ENCODE measurements at places on chromosomes 4 and X.

DNA sequence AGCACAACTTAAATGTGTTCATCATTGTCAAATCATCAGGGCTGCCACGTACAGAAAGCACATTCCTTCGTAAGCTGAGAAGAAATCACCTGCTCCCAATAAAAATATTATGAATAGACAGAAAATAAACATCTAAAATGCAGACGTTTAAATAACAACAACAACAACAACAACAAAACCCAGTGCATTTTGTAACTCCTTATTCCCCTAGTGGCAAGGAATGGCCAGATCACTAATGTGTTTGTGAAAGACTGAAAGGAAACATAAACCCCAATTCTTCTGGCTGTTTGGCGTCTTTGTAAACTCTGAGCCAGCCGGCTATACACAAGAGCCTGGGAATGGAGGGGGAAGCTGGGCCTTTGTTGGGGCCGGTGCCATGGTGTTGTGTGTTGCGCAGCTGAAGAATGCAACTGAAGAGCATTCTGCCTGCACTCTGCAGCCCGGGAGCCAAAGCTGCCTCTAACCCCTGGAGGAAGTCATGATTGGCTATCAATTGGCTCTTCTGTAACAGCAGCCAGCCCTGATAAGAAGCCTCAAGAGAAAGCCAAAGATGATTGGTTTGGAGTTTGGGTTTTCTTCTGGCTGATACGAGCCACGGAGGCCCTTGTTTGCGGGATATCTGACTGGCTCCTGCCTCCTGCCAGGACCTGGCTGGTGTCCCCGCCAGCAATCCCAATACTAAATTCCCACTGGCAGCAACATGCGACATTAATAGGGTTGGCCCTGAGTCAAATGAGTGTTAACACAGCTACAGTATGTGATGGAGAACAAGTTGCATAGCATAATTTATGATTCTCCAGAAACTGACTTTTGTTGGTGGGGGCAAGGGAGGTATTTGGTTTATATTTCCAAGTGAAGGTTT is 89.7 kb upstream of the TFDP3 start:
- DNase-seq: no peak

DNA sequence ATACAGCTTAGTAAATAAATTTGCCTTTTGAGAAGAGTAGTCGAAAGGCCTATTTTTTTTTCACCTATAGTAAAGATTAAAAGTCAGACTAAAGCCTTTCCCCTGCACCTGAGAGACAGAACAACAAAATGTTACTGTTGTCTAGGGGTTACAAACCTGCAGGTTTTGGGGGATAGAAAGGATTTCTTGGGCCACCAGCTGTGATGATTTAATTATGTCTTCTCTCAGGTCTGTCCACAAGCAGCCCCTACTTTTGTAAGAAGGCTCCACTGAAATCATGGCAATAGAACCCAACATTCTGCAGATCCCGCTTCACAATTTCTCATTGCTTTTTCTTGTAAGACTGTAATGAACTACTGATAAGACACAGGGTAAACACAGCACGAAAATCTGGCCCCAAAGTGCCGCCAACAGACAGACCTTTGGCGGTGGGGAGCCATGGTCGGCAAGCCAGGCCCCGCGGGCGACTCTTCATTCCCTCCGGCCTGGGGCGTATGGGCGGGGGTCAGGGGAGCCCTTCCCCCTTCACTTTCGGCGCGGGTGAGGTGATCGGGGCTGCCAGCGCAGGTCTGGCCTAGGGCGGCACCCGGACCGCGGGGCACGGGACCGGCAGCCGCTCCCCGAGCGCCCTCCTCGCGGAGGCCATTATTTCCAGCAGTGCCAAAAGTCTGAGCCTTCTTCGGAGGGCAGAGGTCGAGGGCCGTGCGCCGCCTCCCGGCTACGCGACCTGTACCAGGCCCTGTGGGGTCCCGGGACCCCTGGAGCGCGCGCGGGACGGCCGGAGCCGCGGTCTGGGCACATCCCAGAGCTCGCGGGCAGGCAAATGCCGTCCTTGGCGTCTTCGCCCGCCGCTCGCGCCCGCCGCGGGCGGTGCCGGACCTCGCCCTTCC is 812 bp upstream of the KDM6A start:
- no peak for DNase-seq

GRCh38 chrX:110245011-110245410 is 72.9 kb downstream of the AMMECR1 start:
- DNase-seq: no peak

GRCh38 chr4:97235521-97235920 is 907.8 kb downstream of the STPG2 start:
- no peak for DNase-seq

DNA sequence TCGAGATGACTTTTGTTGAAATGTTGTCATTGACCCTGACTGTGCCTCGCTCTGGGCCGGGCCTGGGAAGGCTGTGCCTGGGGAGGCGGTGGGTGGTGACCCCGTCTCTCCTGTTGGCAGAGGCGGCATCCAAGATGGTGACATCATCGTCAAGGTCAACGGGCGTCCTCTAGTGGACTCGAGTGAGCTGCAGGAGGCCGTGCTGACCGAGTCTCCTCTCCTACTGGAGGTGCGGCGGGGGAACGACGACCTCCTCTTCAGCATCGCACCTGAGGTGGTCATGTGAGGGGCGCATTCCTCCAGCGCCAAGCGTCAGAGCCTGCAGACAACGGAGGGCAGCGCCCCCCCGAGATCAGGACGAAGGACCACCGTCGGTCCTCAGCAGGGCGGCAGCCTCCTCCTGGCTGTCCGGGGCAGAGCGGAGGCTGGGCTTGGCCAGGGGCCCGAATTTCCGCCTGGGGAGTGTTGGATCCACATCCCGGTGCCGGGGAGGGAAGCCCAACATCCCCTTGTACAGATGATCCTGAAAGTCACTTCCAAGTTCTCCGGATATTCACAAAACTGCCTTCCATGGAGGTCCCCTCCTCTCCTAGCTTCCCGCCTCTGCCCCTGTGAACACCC is 36.4 kb downstream of the HTRA3 start:
- DNase-seq: no peak

DNA sequence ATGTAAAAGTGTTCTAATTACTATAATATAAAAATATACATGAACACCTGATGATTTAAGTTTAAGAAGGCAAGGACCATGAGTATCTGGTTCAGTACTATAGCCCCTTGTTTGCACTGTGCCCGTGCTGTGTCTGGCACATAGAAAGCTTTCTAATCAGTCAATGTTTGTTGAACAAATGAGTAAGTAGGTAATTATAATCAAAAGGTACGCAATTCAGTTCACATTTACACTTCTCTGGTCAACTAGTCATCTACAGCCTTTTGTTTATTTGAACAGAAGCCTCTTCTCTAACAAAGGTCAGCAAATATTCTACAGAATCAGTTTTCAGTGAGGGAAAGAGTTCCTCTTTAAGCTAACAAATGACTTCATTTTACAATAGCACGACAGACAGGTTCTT is 523.3 kb downstream of the SMARCA1 start:
- DNase-seq: no peak

DNA sequence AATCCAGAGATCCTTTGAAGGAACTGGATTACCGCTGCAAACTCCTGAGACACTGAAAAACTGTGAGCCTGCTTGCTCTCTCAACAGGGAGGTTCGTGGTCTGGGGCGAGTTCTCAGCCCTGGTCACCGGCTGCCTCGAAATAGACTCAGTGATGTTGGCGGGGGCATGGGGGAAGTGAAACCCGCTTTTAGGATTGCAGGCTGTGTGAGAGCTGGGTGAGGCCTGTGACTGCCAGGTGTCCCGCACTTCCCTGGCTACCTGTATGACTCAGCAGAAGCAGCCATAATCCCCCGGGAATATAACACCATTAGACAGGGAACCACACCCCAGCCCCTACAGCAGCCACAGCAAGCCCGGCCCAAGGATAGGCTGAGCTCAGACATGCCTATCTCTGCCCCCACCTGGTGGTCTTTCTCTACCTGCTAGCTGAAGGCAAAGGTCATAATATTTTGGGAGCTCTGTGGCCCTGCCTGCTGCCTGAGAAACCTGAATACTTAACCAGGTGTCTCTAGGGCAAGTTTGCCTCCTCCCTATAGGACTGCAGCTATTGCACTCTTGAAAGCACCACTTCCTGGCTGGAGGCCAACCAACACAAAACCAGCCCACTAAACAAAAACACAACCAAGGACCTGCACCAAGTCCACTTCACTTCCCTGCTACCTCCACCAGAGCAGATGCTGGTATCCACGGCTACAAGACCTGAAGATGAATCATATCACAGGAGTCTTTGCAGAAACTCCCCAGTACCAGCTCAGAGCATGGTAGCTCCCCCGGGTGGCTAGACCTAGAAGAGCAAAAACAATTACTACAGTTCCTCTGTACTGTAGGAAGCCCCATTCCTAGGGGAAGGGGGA is 202.0 kb downstream of the RRAGB start:
- DNase-seq: no peak

Measured in stimulated activated CD4-positive, alpha-beta T cell treated with anti-CD3 and anti-CD28 coated beads, Interleukin-1b, Interleukin-23, amount 100 ng/mL, for 1 hour (primary cell).